Activated CD4-positive, alpha-beta T cell treated with anti-CD3 and anti-CD28 coated beads, Interleukin-2, amount 50 U/mL, for 24 hours (primary cell): ENCODE measurements at places on chromosomes 3 and 15.

- DNase-seq = no peak
These were observed 858.4 kb upstream of the ARPP21 start for GRCh38 chr3:34780973-34781372.

- DNase-seq = no peak
These were observed 124.2 kb upstream of the SMAD3 start for GRCh38 chr15:66941108-66941711.

GRCh38 chr15:27696530-27696929 is 402.6 kb downstream of the OCA2 start:
- no peak for DNase-seq

DNA sequence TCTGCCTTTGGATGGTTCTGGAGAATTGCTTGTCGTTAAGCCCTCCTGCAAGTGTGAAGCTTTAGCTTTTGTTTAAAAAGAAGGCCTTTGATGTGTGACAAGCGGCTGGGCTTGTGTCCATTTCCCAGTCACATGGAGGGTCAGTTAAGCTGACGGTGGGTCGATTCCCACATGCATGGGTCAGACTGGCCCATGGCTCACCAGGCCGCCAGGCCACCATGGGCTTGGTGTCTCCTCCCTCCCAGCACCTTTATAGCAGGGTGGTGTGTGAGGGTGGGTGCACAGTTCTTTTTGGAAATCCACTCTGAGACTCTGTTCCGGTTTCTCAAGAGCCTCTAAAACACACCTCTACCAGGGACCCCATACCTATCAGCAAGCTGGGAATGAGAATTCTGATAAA is 67.2 kb downstream of the SCN5A start:
- no peak for DNase-seq

DNA sequence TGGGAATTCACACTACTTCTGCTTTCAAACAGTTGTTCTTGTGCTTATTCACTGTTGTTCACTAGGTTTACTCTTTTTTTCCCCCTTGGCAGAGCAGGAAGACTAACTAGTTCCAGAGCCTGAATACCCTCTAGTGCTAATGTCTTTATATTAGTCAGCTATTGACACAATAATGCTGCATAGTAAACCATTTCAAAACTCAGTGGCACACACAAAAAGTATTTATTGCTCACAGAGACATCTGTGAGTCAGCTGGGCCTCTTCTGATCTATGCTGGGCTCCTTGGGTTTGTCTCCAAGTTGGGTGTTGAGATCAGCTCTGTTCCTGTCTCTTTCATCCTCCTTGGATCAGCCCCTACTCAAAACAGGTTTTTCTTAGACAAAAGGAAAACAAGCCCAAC is 51.1 kb downstream of the RSRC1 start:
- no peak for DNase-seq

- no peak for DNase-seq
These were observed 482.7 kb upstream of the ADAMTS9 start for GRCh38 chr3:65170390-65171042.

DNA sequence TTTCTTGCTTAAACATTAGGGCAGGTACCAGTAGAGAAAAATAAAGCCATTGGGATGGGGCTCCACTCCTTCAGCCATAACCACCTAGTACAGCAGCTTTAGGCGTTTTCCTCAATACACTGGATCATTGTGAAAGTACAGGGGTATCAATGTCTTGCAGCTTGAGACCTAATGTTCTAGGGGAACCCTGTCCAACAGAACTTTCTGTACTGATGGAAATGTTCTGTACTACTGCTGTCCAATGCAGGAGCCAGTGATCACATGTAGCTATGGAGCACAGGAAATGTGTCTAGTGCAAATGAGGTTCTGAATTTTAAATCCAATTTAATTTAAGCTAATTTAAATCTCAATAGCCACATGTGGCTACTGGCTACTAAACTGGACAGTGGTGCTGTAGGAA is 93.9 kb downstream of the NEDD4 start:
- DNase-seq = no peak

DNA sequence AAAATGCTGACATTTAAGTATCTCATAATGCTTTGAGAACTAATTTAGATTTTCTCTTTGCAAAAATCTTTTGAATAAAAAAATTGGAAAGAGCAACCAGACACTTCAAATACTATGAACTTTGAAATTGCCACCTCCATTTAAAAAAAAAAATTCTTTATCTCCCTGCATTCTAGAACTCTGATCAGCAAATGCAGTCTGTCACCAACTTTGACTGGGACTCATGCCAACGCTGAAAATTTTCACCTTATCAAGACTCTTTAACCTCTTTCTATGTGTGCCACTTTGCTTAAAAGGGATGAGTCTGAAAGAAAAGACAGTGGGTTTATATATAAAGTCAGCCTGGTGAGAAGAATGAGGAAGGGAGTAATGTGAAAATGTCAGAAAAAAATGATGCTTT is 191.2 kb upstream of the ARPP21 start:
- DNase-seq = no peak

DNA sequence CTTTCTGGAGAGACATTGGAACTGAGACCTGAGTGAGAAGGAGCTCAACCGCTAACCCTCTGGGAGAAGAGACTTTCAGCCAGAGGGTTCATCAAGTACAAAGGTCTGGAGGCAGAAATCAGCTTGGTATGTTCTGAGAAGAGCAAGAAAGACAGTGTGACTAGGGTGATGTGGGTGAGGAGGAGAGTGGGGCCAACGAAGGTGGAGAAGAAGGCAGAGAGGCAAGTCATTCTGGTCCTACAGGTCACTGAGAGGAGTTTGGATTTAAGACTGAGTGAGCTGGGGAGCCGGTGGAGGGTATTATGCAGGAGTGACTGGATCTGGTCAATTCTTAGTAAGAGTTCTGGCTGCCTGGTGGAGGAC is 12.2 kb downstream of the XIRP1 start:
- DNase-seq = no peak

GRCh38 chr15:80760960-80761359 is 18.2 kb upstream of the CEMIP start:
- no peak for DNase-seq

- no peak for DNase-seq
These were observed 2.7 kb downstream of the MTFMT start for GRCh38 chr15:65026756-65027155.

- DNase-seq = no peak
These were observed 32.5 kb downstream of the RAB11A start for GRCh38 chr15:65901836-65902235.

DNA sequence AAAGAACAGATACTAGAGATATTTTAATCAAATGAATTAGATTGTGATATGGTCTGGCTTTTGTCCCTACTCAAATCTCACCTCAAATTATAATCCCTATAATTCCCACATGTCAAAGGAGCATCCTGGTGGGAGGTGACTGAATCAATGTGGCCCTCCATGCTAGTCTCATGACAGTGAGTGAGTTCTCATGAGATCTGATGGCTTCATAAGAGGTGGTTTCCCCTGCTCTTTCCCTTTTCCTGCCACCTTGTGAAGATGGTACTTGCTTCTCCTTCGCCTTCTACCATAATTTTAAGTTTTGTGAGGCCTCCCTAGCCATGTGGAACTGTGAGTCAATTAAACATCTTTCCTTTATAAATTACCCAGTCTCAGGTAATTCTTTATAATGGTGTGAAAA is 82.8 kb downstream of the FAIM start:
- no peak for DNase-seq

- no peak for DNase-seq
These were observed 61.6 kb downstream of the CMSS1 start for GRCh38 chr3:99879275-99879674.

DNA sequence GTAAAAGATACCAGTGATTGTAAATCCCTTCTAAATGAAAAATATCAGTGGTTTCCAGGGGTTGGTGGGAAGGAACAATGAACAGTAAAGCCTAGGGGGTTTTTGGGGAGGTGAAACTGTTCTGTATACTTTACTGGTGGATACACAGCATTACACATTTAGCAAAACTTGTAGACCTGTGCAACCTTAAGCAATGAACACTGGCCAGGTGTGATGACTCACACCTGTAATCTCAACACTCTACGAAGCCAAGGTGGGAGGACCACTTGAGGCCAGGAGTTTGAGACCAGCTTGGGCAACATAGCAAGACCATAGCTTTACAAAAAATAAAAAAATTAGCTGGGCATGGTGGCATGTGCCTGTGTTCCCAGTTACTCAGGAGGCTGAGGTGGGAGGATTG is 1.8 kb downstream of the CCDC13 start:
- DNase-seq = no peak
